ENCODE measurements at places on chromosomes 4 and X.
A peak's percentile ranks its signal among the peaks of the same experiment; 100 is the strongest.

DNA sequence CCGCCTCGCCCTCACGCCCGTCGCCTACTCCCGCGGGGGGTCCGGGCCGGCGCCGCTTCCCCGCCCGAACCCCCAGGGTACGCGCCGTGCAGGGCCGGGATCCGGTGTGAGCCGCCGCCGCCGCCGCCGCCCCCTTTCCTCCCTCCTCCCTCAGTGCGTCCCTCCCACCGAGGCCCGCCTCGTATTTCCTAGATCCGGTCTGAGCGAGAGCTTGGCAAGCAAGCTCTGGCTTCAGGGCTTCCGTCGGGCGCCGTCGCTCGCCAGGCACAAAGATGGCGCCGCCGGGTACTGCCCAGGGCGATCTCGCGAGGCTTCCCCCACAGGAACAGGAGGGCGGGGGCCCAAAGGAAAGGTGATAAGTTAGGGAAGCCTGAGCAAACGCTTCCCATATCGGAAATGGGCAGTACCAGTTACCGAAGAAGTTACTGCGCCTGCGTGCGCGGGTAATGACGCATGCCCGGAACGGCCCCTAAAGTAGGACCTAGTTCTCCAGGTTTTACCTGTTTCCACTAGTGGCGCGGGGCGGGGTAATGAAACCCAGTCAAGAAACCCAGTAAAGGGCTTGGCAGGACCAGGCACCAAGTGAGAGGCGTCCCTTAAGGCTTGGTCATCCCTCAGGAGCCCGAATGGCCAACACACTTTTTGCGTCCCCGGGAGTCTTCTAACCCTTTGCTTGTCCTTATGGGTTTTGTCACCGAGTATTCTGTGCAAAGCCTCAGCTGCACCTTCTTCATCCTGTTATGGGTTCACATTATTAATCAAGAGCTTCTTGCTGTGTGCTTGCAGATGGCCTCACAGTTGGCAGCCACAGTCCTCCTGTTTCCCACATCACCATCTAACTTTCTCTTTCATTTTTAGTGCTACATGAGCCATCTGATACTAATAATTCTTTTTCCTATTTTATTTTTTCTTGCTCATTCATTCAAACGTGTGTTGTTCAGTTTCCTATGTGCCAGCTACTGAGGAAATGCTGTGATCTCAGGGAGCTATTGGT is at the start of gene TAB3:
Gene TAB3, minus strand, starts transcription at position 108 of the 994 bp plus-strand sequence. CDS start 29,666 bp downstream, outside the sequence.
- H3K36me3 ChIP-seq = no peaks in the 10 kb centered on the region
- peaks cover 15% of the 10 kb centered on the region for H3K4me1 ChIP-seq
- H3K27ac ChIP-seq = peak within 1 kb of the TSS; percentile 80
- peak; percentile 96 for DNase-seq

- H3K27me3 ChIP-seq = no peaks in the 10 kb centered on the region
- DNase-seq = no peak
- H3K4me3 ChIP-seq = no peak overlapping the region
Observed at GRCh38 chrX:85516131-85516530, 136.7 kb upstream of the POF1B start.

- no peak overlapping the region for H3K4me3 ChIP-seq
- no peaks in the 10 kb centered on the region for H3K4me1 ChIP-seq
- no peaks in the 10 kb centered on the region for H3K36me3 ChIP-seq
- H3K27me3 ChIP-seq = no peaks in the 10 kb centered on the region
- no peak overlapping the region for H3K27ac ChIP-seq
- DNase-seq = no peak
Observed at GRCh38 chr4:113594231-113594556, 167.3 kb downstream of the CAMK2D start.

- no peaks in the 10 kb centered on the region for H3K27me3 ChIP-seq
- no peak overlapping the region for H3K27ac ChIP-seq
- H3K4me1 ChIP-seq = no peaks in the 10 kb centered on the region
- H3K4me3 ChIP-seq = no peak overlapping the region
- DNase-seq = no peak
Observed at GRCh38 chr4:37881811-37882210, 9.1 kb upstream of the TBC1D1 start.

GRCh38 chrX:97326456-97326855 is 442.7 kb downstream of the RPA4 start:
- H3K27me3 ChIP-seq = no peaks in the 10 kb centered on the region
- no peak overlapping the region for H3K27ac ChIP-seq
- H3K36me3 ChIP-seq = no peaks in the 10 kb centered on the region
- no peaks in the 10 kb centered on the region for H3K4me1 ChIP-seq
- H3K4me3 ChIP-seq = no peak overlapping the region
- no peak for DNase-seq

GRCh38 chr4:66123831-66124413 is 453.6 kb upstream of the EPHA5 start:
- DNase-seq = no peak
- H3K27me3 ChIP-seq = no peaks in the 10 kb centered on the region
- no peak overlapping the region for H3K4me3 ChIP-seq
- no peak overlapping the region for H3K27ac ChIP-seq

- DNase-seq = no peak
- no peak overlapping the region for H3K27ac ChIP-seq
- 0 out of 2 replicates have a peak, but pooled peaks cover 3% of the 10 kb centered on the region for H3K4me1 ChIP-seq
Observed at GRCh38 chr4:109735566-109736365, 5.9 kb upstream of the PLA2G12A start.

- H3K27me3 ChIP-seq = no peaks in the 10 kb centered on the region
- no peak overlapping the region for H3K4me3 ChIP-seq
- H3K4me1 ChIP-seq = no peaks in the 10 kb centered on the region
- no peaks in the 10 kb centered on the region for H3K36me3 ChIP-seq
- DNase-seq = no peak
Observed at GRCh38 chrX:13087322-13088155, 43.1 kb upstream of the FAM9C start.

- no peak for DNase-seq
- peaks cover 10% of the 10 kb centered on the region for H3K4me1 ChIP-seq
- H3K27me3 ChIP-seq = no peaks in the 10 kb centered on the region
- peak overlapping the region; percentile 39 for H3K27ac ChIP-seq
- H3K4me3 ChIP-seq = peak overlapping the region; percentile 79
Observed at GRCh38 chrX:154515090-154515965, 704 bp downstream of the FAM3A start.

GRCh38 chrX:154739952-154740465 is 10.9 kb downstream of the GAB3 start:
- H3K4me1 ChIP-seq = no peaks in the 10 kb centered on the region
- no peak overlapping the region for H3K27ac ChIP-seq
- H3K36me3 ChIP-seq = no peaks in the 10 kb centered on the region
- DNase-seq = no peak
- no peaks in the 10 kb centered on the region for H3K27me3 ChIP-seq

GRCh38 chr4:72969976-72970375 is 99.5 kb downstream of the COX18 start:
- H3K4me1 ChIP-seq = no peaks in the 10 kb centered on the region
- DNase-seq = no peak
- no peak overlapping the region for H3K27ac ChIP-seq
- no peaks in the 10 kb centered on the region for H3K27me3 ChIP-seq
- no peak overlapping the region for H3K4me3 ChIP-seq

GRCh38 chr4:120025516-120025915 is 41.1 kb downstream of the MAD2L1 start:
- H3K27me3 ChIP-seq = no peaks in the 10 kb centered on the region
- no peaks in the 10 kb centered on the region for H3K4me1 ChIP-seq
- DNase-seq = no peak
- no peaks in the 10 kb centered on the region for H3K36me3 ChIP-seq

- H3K4me1 ChIP-seq = peaks cover 21% of the 10 kb centered on the region
- DNase-seq = peak; percentile 64
- no peaks in the 10 kb centered on the region for H3K36me3 ChIP-seq
- no peaks in the 10 kb centered on the region for H3K27me3 ChIP-seq
- no peak overlapping the region for H3K4me3 ChIP-seq
Observed at GRCh38 chr4:105909787-105910281, 14.6 kb downstream of the NPNT start.

DNA sequence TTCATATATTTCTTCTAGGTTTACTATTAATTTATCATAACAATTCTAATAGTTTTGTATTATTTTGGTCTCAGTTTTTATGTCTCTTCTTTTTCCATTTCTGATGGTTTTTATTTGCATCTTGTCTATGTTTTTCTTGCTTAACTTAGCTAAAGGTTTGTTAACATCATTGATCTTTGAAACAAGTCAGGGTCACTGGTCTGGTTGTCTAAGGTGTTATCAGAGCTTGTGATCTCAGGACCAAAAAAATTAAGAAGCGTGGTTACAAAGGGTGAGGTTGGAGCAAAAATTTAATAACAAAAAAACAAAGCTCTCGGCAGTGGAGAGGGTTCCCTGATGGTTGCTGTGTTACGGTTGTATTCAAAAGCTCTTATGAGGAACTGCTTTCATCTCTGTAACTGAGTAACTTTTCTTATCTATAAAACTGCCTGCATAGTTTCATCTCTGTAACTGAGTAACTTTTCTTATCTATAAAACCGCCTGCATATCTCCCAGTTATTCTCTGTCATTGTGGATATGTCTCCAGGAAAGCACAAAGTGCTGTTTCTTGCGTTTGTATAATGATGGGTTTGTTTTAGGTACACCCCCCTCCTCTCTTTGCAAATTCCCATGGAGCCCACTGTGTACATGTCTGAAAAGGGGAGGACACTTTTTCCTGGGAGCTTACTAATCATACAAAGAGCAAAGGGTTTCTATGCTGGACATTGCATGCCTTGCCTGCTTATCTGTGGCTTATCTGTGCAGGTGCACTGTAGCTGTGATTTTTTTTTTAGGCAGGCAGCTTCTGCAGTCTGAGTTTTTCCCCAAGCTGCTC is 62.4 kb upstream of the UGT2B15 start:
- no peaks in the 10 kb centered on the region for H3K27me3 ChIP-seq
- DNase-seq = peak; percentile 90
- H3K27ac ChIP-seq = peak overlapping the region; percentile 90

GRCh38 chr4:181761156-181761555 is 482.0 kb upstream of the TENM3 start:
- H3K36me3 ChIP-seq = no peaks in the 10 kb centered on the region
- 0 out of 2 replicates have a peak, but pooled peaks cover 6% of the 10 kb centered on the region for H3K4me1 ChIP-seq
- no peak overlapping the region for H3K4me3 ChIP-seq

GRCh38 chrX:40434947-40435346 is 145.8 kb upstream of the ATP6AP2 start:
- no peak overlapping the region for H3K27ac ChIP-seq
- H3K4me1 ChIP-seq = no peaks in the 10 kb centered on the region
- H3K27me3 ChIP-seq = no peaks in the 10 kb centered on the region
- no peak for DNase-seq

GRCh38 chr4:15665753-15666365 is 10.7 kb upstream of the FBXL5 start:
- H3K27me3 ChIP-seq = no peaks in the 10 kb centered on the region
- no peak overlapping the region for H3K4me3 ChIP-seq
- no peaks in the 10 kb centered on the region for H3K36me3 ChIP-seq
- peak overlapping the region; percentile 50 for H3K27ac ChIP-seq
- H3K4me1 ChIP-seq = no peaks in the 10 kb centered on the region
